CD4-positive, alpha-beta T cell treated with Interferon alpha-2 for 1 hour (primary cell): ENCODE measurements at places on chromosomes 7 and 10.

DNA sequence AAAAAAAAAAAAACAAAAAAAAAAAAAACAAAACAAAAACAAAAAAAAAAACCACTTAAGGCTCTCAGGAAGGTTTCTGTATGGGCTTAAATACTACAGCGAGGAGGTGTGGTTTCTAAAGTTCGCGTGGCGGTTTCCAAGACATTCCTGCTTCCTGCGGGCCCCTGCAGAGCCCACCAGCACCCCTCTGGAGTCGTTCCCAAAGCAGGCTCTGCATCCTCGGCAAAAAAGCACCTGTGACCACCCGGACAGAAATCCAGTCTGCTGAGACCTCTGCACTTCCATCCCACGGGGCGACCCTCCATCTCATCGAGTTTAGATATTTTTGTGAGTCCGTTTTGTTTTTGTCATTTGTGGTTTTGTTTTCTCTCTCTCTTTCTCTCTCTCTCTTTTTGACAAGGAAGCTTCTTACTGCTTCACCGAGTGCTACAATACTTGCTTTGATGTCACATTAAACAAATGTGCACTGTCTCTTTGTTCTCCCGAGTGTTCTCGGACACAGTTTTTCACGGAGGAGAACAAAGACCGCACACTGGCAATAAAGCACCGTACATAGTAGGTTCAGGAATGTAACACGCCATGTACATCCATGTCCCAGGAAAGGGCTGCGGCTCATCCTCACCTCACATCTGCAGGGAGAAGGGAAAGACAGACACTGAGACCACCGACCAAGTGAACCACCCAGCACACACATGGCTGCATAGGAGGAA is 21.5 kb downstream of the PDGFA start:
- no peak for DNase-seq

- no peak for DNase-seq
These were observed 396 bp downstream of the GRM8 start for GRCh38 chr7:127252377-127252713.

GRCh38 chr10:127945948-127946711 is 39.2 kb downstream of the PTPRE start:
- no peak for DNase-seq

DNA sequence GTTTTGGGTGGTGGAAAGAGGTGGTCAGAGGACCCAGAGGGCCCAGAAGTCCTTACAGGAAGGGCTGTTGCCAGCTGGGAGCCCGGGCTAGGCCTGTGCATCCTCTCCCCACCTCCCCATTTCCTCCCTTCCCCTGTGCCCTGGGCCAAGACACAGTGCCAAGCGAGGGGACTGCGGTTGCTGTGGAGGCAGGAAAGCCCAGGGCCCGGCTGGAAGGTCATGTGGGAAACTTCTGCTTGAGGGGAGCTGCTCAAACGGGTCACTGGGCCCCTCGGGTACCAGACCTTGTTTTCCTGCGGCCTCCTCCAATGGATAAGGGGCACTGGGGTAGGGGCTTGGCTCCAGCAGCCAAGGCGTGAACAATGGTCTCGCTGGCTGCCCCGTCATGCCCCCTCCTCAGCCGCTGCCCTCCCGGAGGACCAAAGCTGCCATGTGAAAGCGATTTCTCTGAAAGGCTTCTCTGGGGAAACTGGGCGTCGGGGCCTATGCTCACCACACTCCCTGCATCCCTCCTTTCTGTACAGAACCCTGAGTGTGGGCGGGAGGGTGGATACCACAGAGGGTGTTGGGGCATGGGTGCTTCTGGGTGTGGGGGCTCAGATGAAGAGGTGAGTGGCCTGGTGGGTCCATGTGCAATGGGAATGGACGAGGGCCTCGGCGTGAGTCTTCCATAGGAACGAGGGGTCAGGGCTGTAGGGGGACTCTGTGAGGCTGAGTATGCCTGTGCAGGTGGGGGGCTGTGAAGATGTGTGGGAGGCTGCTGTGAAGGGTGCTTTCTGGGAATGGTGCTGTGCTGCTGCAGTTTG is 135.3 kb downstream of the PTPN20 start:
- no peak for DNase-seq

GRCh38 chr7:111383133-111383532 is 179.2 kb downstream of the IMMP2L start:
- DNase-seq = no peak

DNA sequence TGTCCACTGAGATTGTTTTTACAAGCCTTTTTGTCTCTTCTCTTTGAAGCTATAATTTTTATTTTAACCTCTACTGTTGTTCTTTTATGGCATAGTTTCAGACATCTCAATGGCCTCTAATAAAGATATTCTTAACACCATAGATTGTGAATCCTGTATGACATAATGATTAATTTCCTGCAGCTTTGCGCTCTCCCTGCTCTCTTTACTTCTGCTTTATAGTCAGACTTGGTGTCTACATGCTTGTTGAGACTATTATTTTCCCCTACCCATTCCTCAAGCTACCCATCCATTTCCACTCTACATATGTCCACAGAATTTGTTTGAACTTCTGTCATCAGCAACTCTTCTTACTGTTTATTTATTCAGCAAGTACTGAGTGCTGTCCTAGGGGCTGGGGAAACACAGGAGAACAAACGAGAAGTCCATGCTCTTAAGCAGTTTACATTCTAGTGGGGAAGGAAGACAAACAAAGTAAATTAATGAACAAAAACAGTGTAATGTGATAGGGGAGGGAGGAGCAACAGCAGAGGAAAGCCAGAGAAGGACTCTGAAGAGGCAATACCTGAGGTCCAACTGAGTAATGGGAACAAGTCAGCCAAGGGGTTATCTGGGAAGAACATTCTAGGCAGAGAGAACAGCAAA is 110.1 kb downstream of the CDK14 start:
- DNase-seq = no peak

DNA sequence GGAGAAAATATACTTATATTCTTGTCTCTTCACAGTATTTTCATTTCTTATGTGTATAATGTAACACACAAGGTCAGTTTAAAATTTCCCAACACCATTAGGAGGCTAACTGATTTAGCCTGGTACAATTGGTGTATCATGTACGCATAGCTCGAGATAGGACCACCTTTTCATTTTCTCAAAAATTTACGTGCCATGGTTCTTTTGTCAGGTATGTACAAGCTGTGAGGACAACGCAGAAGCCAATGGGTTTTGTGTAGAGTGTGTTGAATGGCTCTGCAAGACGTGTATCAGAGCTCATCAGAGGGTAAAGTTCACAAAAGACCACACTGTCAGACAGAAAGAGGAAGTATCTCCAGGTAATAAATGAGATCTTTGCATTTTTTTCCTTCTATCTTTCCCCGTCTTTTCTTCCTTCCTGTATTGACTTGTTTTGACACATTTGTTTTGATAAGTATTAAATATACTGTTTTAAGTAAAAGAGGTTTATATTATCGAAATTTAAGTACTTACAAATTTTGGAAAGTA is 55.0 kb downstream of the TRIM24 start:
- no peak for DNase-seq

- DNase-seq = no peak
These were observed 64.8 kb upstream of the LOXL4 start for GRCh38 chr10:98332623-98333269.

- DNase-seq = no peak
These were observed 4.1 kb upstream of the CPA4 start for GRCh38 chr7:130288829-130289228.

GRCh38 chr10:63115732-63116383 is 17.3 kb upstream of the NRBF2 start:
- no peak for DNase-seq

DNA sequence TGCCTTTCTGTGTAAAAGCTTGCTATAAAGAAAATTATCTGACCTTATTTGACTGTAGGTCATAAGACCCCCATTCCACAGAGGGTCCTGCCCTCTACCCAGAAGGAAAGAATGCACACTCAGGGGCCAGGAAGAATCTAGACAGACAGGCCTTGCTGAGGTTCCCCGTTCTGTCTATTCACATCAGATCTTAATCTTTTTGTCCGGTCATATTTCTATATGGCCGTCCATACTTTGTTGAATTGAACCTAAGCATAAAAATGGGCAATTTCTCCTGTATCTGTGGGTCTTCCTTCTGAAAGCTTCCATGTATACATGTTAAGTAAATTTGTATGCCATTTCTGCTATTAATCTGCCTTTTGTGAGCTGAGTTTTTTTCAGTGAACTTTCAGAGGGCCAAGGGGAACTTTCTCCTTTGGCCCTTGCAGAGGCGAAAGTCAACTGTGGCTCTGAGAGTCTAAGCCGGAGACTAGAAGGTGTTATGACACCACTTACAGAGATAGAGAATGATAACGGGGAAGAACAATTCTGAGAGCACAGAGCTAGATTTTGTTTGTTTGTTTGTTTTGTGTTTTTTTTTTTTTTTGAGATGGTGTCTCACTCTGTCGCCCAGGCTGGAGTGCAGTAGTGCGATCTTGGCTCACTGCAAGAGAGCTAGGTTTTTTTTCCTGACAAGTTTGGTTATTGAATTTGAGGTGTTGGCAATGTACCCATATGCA is 11.6 kb upstream of the PRKAR2B start:
- DNase-seq = no peak

GRCh38 chr7:55110282-55110992 is 91.6 kb downstream of the EGFR start:
- DNase-seq = no peak
